Hypothalamus (tissue), 51 donors: ENCODE measurements at places on chromosomes 2 and 18.

- DNase-seq = no peak
Observed at GRCh38 chr2:20609995-20610357, 40.9 kb downstream of the HS1BP3 start.

- no peak for DNase-seq
Observed at GRCh38 chr2:165144315-165144714, 59.5 kb downstream of the SCN3A start.

DNA sequence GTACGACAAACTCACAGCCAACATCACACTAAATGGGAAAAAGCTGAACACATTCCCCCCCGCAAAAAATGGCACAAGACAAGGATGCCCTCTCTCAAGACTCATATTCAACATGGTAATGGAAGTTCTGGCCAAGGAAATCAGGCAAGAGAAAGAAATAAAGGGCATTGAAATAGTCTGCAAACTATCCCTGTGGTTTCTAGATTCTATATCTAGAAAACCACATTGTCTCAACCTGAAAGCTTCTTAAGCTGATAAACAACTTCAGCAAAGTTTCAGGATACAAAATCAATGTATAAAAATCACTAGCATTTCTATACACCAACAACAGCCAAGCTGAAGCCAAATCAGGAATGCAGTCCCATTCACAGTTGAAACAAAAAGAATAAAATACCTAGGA is 294.6 kb upstream of the CYP26B1 start:
- no peak for DNase-seq

- no peak for DNase-seq
Observed at GRCh38 chr2:130915149-130915548, 78.4 kb downstream of the ARHGEF4 start.

- DNase-seq = no peak
Observed at GRCh38 chr2:5368263-5368662, 323.9 kb upstream of the SOX11 start.

DNA sequence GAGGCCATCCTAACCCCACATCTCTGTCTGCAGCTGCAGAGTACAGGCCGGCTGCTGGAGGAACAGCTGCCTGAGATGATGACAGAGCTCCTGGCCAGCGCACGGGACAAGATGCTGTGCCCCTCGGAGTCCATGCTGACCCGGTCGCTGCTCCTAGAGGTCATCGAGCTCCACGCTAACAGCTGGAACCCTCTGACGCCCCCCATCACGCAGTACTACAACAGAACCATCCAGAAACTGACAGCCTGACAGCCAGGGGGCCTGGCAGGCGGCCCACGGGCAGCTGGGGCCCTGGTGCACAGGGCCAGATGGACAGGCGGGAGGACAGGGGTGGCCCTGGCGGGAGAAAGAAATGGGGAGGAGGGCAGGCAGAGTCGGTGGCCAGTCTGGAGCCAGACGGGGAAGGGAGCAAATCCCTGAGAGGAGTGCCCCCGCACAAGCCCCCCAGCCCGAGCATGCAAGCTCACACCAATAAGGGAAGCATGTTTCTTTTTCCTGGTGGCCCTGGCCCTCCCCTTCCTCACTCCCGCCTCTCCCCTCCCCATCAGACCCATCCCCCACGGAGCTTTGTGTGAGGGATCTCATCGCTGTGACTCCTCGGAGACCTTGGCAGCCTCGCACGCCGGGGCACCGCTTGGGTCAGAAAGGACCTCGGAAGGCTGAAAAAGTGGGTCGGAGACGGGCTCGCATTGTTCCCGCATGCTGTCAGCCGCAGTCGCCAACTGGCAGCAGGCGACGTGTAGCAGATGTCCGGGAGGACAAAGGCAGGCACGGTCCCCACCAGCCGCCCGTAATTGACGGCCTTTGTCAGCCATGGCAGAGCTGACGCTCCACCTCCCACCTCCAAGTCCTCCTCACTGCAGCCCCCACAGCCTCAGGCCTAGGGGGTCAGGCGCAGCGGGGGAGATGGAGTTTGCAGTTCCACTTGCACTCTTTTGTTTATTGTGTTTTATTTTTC is 91.2 kb downstream of the SMAD7 start:
- peak; percentile 55 for DNase-seq

DNA sequence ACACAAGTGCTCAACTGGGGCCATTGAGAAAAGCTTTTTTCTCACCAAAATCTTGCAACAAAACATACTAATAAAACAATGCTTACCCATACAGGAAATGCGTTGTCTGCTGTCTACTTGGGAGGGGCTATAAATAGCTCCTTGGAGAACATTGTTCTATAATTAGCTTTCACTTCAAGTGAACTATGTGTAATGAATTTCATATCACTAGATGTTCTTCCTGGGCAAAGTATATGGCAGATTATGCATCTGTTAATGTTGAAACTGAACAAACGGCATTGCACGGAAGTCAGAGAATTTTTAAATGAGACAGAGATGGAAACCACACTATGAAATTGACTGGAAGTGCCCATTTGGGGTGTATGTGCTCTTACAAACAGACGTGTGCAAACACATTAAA is 6.4 kb upstream of the NPAS2 start:
- no peak for DNase-seq

DNA sequence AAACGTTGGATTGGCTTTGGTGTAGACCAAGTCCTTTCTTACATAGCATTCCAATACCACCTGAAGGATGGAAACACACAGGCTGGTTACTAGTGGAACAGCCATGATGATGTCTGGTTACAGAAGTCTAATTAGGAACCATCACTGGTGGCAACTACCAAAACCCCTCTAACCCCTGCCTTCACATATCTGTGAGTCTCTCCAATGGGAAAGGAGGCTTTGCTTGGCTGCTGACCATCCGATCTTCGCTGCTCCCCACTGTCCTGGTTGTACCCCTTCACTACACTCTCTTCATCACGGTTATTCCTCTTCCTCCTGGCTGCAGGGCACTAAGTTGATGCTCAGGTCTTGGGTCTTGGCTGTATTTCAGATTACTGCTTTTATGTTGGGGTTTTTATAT is 97.7 kb downstream of the SPRED2 start:
- no peak for DNase-seq

DNA sequence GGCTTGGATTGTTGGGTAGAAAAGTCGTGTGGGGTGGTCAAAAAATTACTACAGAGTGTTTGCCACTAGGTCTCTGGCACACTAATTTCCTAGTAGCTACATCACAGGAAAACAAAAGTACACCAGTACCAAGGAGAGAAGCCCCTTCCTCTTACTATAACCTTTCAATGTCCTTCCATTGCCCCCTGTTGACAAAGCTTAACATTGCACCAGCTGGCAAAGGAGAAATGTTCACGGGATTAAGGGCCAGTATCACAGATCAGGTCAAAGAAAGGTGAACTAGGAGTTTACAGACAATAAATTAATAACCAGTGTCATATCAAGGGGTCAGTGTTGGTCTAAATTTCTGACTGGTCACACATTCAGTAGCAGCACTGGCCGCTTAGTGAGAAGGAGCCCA is 1139.6 kb upstream of the FAM98A start:
- DNase-seq = no peak

GRCh38 chr2:37641582-37642171 is 29.8 kb downstream of the CDC42EP3 start:
- no peak for DNase-seq

- DNase-seq = no peak
Observed at GRCh38 chr2:237702441-237703391, 75.3 kb downstream of the LRRFIP1 start.

DNA sequence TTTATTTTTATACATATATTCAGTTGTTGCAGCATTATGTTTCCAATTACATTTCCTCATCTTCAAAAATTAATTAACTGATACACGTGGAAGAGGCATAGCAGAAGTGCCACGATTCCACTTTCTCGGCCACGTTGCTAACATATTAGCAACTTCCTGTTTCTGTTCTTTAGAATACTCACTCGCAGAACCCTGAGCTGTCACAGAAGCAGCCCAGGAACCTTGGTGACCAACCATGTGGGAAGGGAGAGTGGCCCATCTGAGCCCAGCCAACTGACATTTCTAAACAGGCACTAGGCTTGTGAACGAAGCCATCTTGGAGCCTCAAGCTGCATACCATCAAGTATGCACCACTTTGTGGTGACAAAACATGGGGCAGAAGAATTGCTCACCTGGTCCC is 350.1 kb downstream of the CBLN2 start:
- DNase-seq = no peak

GRCh38 chr2:2717406-2717805 is 386.3 kb upstream of the MYT1L start:
- no peak for DNase-seq

DNA sequence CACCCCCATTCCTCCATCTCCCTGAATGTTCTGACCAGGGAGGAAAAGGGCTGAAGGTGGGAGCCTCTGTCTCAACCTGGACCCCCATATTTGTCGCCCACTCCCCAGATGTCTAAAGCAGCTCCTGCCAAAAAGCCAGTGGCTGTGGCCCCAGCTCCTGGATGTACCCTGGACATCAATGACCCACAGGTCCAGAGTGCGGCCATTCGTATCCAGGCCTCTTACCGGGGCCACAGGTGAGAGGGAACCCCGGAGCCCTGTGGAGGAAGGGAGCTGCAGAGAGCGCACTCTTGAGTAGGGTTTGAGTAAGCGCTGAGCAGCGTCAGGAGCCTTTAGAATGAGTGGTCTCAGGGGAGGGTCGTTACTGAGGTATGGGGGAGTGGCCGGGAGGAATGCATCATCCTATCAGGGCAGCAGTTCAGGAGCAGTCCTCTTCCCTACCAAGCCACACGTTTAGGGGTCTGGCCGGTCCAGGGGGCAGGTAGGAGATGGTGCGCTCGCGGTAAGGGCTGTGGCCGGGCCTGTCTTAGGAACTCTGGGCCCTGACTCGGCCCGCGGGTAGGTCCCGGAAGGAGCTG is 2.4 kb upstream of the GMPPA start:
- no peak for DNase-seq
